ENCODE measurements at places on chromosomes 7 and 10.

DNA sequence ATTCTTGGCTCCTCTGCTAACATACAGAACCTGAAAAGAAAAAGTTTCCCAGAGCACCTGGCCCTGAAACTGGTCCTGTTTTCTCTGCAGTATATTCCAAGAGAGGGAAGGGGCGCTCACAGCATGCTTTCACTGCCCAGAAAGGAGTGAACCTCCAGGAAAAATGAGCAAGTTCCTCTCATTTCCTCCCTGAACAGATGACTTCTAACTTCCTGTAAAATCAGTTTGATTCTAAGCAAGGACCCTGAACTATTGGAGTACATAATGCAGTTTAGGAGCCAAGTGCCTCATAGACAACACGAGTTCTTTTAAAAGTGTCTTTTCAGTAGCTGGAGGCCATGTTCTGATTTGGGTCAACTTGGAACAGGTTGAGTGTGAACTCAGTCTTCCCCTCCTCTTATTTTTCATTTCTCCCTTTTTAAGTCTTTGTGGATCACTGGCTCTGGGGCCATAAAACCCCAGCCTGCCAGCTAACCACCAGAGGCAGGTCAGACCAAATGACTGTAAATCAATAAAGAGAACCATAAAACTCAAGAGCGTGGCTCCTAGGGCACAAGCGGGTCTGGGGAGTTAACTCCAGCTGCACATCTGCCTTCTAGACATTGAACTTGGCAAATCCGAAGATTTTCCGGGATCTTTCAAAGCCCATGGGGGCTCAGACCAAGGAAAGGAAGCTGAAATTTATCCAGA lies 5.9 kb upstream of the LRRC18 start:
- no peak for DNase-seq

DNA sequence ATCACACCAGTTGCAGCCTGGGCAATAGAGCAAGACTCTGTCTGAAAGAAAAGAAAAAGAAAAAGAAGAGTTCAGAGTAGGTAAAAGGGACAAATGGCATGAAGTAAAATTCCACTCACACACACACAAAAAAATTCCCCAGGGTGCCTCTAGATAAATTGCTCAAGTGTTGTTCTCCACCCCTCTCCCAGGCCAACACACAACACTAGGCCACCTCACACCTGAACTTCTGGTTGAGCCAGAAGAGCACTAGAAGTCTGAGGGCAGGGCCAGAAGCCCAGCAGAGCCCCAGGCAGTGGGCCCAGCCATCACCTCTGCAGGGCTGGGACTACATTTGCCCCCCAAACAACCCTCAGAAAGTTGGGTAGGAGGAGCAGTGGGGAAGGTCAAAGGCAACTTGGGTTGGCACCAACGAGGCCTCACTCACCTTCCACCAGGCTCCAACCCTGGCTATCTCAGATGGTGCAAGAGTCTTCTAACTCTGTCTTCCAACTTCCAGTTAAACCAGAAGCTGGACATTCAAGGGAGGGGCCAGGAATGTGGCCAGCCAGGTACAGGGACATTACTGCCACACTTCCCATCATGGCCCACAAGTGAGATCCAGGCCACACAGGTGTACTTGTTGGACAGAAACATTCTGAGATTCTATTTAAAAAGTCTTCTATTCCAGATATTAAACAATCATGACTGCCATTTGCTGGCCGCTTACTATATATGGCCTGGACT lies 25.6 kb upstream of the DLX6 start:
- DNase-seq = no peak

GRCh38 chr7:95245828-95246500 lies 78.4 kb downstream of the PON1 start:
- no peak for DNase-seq

DNA sequence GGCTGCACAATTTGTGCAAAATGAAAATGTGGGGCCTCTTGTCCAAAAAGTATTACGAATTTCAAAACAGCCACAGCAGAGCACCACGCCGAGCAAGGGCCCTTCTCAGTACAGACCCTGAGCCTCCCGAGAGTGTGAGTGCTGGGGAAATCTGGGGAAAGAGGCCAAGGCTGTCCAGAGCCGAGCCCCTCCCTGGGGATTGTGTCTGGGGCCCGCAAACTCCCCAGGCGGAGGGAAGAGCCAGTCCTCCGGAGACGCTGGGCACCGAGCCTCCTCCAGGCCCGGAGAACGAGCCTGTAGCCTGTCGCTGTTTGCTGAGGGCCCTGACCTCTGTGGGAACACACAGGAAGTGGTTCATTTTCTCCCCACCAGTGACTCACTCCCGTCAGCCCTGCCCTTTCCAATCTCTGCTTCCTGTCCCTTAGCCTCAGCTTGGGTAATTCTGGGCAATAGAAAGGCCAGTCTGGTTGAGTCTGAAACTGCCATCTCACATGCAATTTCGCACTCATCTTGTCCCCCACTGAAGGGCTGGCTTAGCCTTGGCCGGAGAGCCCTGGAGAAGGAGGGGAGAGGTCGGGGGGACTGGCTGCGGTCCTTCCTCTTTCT lies 19.5 kb upstream of the GNA12 start:
- peak; percentile 42 for DNase-seq

DNA sequence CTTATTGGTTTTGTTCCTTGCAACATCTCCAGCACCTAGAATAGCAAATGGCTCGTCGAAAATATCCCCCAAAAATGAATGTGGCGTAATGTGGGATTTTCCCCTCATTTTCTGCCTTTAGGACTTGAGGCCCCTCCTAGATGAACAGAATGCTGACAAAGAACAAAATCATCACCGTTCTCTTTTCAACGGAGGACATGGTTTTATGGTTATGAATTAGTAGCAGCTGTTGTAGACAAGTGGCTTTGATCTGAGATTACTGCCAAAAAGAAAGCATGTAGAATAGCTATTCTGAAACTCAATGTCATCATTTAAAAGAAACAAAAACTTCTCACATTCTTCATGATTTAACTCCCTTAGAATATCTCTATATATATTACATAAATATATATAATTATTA lies 17.2 kb upstream of the CALN1 start:
- no peak for DNase-seq

- no peak for DNase-seq
Observed at GRCh38 chr10:16445770-16446469, 9.1 kb downstream of the PTER start.

- DNase-seq = no peak
Observed at GRCh38 chr10:37713132-37713501, 144.3 kb downstream of the ZNF248 start.

DNA sequence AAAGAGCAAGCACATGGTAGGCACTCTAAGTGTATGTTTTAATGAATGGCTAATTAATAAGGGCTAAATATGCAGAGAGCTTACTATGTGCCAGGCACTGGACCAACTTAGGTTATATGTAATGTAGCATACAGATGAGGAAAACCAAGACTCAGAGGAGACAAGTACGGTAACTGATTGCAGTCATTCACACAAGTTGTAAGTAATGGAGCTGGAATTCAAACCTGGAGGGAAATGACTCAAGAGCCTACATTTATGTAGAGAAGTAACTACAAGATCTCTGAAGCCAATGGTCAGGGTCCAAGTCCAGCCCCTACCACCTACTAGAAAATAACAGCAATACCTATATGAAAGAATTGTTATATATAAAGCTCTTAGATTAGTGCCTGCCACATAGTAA lies 97.3 kb upstream of the KCNIP2 start:
- DNase-seq = no peak

GRCh38 chr10:20767028-20767427 lies 130.1 kb downstream of the NEBL start:
- no peak for DNase-seq

DNA sequence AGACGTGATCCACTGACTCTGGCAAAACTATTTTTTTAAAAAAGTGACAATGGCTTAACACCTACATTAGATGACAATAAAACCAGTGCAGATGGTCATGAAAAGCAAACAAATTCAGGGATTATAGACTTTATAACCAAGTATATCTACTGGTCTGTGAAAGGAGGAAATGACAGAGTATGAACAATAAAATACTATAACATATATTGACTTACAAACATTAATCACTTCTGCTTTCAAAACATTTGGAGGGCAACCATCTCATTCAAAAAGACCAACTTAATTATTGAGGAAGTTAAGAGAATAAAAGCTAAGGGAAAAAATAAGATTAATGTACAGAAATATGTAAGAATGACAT lies 34.8 kb downstream of the JMJD1C start:
- no peak for DNase-seq

- DNase-seq = no peak
Observed at GRCh38 chr7:100137851-100138760, 10.6 kb upstream of the LAMTOR4 start.

GRCh38 chr7:2172311-2173188 lies 60.2 kb downstream of the MAD1L1 start:
- no peak for DNase-seq

DNA sequence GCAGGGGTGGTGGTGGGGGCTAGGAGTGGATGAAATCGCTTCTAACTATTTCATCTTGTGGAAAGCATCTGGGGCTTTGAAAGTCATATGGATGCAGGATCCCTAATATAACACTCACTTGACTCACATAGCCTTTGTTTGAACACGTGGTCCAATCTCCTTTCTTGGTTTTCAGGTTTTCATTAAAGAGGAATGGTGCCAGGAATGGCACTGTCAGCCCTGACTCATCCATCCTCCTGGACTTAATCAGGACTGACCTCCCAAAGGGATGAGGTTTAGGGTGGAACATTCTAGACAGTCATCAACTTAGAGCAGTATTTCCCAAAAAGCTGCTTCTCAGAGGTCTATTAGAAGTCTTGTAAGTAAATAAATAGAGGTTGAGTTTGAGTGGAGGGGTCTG lies 162.0 kb upstream of the PLXNA4 start:
- DNase-seq = no peak

GRCh38 chr10:14010769-14011574 lies 319.8 kb downstream of the FRMD4A start:
- DNase-seq = no peak

GRCh38 chr10:68992636-68993440 lies 4.2 kb downstream of the KIFBP start:
- DNase-seq = no peak

DNA sequence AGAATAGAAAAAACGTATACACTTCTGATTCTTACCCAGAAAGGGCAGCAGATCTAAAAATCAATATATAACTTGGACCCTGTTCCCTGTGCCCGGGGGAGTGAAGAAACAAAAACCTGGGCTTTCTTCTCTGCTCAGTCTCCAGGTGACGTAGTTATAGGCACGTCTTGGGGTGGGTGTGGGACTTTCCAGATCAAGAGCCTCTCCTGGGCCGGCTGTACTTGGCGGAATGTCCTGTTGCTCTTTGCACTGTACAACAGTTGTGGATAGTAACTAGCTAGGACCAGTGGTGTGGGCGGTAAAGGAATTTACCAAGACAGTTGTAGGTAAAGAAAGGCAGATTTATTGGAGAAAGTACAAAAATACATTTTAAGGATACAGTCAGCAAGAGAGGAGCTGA lies 40.4 kb upstream of the STEAP4 start:
- DNase-seq = no peak

DNA sequence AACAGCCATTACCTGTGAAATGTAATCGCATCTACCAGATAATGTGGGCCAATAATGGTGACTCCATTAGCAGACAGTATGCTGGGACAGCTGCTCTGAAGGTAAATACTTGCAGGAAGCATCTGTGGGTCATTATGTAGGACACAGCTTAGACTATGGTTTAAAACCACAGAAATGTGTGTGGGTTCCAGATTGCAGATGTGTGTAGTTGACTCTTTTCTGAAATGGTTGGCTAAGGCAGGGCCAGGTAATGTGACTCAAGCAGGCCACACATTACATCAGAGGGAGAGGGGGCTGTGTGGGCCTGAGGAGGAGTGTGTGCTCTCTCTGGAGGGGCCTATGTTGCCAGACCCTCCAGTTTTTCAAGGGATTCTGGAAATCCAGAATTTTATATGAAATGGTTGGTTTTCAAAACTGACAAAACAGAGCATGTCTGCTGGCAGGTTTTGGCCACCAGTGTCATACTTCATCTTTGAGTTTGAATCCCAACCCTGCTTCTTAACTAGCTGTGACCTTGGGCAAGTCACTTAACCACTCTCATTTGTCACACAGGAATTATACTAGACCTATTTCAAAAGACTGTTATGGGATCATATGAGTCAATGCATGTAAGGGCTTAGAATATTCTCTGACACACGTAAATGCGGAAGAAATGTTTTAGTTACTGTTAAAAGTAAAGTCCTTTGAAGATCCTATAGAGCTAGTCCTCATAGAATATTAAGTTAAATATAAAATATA lies 64.5 kb downstream of the MCMBP start:
- DNase-seq = no peak

DNA sequence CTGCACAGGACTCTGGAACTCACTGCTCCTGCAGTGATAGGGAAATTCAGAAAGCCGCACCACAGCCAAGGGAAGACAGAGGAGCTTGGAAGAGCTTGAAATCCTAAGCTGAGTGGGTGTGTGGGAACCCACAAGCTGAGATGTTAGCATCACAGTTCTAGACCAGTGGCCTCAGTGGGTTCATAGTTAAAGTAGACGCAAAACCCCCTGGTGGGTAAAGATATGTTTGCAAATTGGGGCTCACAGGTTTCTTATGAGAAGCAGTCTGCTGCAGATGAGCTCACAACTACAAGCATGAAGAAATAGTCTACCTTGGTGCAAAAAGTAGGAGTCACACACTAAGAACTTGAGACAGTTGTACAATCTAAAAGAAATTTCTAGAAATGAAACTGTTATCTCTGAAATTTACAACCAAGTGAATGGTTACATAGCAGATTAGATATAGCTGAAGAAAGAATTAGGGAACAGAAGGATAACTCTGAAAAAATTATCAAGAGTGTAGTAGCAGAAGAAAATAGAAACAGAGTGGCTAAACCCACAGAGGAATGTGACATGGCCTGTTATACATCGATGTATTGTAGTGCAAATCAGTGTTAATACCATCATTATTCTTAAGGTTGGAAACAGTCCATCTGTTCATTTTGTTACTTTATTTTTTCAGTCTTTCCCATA lies 77.2 kb downstream of the DYNC2I1 start:
- no peak for DNase-seq

DNA sequence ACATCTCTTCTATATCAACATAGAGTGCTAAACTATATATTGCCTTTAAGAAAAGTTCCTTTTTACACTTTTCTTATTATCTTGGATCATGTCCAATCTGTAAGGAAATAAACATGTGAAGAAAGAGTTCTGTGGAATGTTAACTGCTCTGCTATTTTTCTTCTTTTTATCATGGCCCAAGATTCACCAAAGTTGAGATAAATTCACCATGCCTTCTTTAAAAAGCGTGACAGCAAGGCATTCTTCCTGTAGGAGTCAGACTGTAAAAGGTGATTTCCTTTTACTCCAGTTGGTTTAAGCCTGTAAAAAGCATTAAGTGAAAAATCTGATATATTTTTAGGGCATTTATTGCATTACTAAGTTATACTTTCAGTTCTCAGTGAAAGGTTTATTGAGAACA lies 165.7 kb upstream of the FZD1 start:
- no peak for DNase-seq

GRCh38 chr7:55198634-55199392 lies 166.3 kb upstream of the LANCL2 start:
- DNase-seq = no peak

DNA sequence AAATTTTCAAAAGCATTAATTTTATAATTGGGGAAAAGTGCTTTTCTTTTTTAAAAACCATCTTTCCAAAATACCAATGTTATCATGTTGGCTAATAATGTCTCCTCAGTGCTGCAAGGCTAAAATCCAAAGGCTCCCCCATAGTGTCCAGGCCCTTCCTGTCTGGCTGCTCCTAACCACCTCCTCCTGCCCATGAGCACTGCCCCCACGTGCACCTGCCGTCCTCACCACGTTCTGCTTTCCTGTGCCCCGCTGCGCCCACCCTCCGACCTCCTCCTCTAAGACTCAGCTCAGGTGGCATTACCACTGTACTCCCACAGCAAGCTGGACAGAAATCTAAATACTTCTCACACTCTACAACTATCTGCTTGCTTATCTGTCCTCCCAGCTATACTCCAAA lies 17.7 kb downstream of the PAXIP1 start:
- no peak for DNase-seq
